Right renal cortex interstitium (tissue), 3 donors: ENCODE measurements at places on chromosomes 7 and 10. TPM values are rescaled to one million over a fixed set of nuclear protein-coding genes. Genes with fewer than 3 reads are reported as not detected.
A peak's percentile ranks its signal among the peaks of the same experiment; 100 is the strongest.

GRCh38 chr7:93574646-93575554 lies at the start of gene CALCR:
Gene CALCR, minus strand, starts transcription at chr7:93574724. Its CDS starts 87,743 bp downstream, at chr7:93486981.
- no peak for DNase-seq

GRCh38 chr10:5038733-5039132 lies 35.1 kb upstream of the AKR1C2 start:
- DNase-seq: no peak

- no peak for DNase-seq
Observed at GRCh38 chr10:6045314-6045848, 16.8 kb downstream of the IL2RA start.

DNA sequence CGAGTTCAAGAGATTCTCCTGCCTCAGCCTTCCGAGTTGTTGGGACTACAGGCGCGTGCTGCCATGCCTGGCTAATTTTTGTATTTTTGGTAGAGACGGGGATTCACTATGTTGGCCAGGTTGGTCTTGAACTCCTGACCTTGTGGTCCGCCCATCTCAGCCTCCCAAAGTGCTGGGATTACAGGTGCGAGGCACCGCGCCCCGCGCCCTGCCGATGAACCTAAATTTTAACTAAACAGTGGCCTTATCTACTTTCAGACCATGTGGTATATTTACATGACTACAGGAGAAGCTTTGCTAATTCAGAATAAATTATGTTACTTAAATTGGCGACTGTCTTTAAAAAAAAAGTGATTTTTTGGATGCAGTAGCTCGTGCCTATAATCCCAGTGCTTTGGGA lies 9.2 kb downstream of the SIRT1 start:
- no peak for DNase-seq

DNA sequence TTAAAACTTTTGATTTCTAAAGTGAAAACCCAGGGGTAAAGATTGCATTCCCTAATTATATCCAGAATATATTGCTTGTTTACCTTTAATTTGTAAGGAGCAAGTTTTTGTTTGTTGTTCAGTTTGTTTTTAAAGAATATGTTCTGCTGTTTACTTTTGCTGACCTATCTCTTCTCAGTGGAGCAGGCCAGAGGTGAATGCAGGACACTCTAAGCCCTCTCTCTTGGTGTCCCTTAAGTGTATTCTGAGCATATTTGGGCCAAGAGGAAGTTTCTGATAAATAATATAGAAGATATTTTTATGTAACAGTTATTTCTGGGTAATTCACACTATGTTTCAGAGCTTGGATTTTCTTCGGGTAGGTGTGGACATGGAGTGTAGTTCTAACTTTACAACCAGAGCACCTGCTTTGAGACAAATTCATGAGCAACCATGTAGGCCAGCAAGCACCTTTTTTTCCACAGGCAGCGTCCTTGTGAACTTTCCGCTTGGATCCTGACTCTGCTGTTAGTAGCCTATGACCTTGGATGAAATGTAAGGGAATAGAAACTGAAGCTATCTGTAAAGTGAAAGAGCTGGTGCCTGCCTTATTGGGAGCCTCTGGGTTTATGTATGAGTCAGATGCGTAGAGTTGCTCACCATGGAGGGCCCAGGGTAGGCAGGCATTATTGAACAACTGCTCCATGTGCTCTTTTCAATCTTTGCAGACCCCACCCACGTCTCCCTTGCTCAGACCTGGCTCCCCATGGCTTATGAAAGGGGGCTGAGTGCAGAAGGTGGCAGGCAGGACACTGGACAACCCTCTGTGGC lies 16.1 kb downstream of the OGDH start:
- no peak for DNase-seq

- no peak for DNase-seq
Observed at GRCh38 chr7:139762886-139763285, 14.9 kb downstream of the HIPK2 start.

GRCh38 chr10:108877095-108877561 lies 1046.2 kb downstream of the XPNPEP1 start:
- DNase-seq: no peak

- DNase-seq: no peak
Observed at GRCh38 chr10:271201-271600, 135.9 kb downstream of the ZMYND11 start.

DNA sequence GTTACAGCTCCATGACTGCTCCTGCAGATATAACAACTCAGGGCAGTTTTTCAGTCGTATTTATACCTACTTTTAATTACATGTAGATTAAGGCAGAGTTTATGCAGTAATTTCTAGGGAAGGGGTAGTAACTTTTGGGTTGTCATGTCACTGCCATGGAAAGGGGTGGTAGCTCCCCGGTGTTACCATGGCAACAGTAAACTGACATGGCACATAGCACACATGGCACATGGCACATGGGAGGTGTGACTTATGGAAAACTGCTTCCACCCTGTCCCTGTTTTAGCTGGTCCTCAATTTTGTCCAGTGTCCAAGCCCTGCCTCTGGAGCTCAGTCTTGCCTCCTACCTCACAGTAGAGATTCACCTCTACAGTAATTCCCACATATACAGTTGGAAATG lies 3.9 kb upstream of the TOMM7 start:
- DNase-seq: no peak

- no peak for DNase-seq
Observed at GRCh38 chr7:1050956-1051690, 6.8 kb downstream of the GPR146 start.

DNA sequence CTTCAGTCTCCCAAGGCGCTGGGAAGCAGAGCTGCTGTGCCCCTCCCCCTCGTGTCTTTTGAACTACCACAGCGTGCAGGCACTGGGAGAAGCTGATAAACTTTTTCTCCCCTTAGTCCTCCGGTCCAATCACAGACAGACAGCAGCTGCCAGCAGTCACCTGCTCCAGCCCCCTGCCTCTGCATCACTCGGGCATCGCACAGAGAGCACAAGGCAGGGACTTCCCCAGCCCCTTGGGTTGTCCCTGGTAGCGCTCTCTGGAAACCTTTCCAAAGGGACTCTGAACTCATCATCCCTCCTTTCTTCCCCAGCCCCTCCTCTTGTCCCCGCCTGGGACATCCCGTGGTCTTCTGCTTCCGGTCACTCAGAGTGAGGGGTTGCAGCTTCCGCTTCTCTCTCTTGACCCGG lies 1.4 kb upstream of the NEUROG3 start:
- DNase-seq: no peak

- DNase-seq: peak; percentile 3
Observed at GRCh38 chr7:150685219-150686029, at the start of gene GIMAP2. Gene GIMAP2, plus strand, starts transcription at chr7:150685706. Its CDS starts 1,354 bp downstream, at chr7:150687060.

DNA sequence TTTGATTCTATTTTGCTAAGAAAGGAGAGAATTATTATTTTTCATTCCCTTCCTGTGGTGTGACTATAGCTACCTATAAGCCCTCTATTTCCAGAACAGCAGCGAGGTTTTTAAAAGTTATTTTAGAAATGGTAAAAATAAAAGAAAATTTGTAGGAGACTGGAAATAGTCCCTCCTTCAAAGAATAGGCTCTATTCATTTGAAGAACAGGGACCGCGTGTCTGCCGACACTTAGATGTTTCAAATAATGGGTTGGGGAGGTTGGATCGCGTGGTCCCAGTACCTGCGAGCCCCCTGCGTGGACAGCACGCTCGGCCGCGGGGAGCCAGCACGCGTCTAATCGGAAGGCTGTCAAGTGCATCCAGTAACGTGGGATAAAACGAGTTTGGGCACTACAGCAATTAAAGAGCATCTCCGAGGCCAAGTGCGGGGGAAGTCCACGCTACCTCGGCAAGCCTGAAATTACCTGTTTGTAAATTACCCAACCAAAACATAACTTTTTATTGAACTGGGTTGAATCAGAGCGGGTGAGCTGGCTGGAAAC lies 1.0 kb downstream of the CACNA2D1 start:
- DNase-seq: no peak

DNA sequence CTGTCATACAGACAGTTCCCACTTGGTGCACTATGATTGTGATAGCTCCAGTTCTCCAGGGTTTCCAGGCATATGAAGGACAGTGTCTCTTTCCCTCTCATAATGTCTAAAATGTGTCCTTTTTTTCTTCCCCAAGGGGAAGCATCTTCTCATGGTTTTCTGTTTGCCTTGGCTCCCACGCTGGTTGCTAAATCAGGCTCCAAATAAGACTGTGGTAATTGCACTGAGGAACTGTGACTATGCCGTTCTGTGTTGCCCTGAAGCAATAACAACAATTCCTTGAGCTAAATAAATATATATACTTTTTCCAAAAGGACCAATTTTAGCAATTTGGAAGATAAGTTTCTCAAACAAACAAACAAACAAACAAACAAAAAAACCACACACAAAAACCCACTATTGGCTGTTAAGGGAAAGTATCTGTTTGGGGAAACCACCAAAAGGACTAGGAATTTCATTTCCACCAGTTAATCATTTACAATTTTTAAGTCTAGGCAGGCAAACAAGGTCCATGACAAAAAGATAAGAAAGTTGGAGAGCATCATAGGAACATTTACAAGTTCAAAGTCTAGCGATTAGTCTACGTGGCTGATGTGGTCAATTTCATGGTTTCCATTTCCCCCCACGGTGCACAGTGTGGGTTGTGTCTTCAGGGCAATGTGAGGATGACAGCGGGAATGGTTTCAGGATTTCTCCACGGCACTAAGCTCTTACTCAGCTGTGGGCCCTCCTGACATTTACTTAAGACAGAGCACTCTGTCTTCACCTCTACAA lies 62.4 kb downstream of the THNSL1 start:
- DNase-seq: no peak

GRCh38 chr10:60098677-60099601 lies 192.6 kb upstream of the CCDC6 start:
- no peak for DNase-seq

Gene ITPRID1
- not detected for polyA plus RNA-seq

Gene NPC1L1
- polyA plus RNA-seq: 2.5 TPM

Gene SEC24C
- 64.5 TPM for polyA plus RNA-seq

Gene TCAF2
- polyA plus RNA-seq: 3.0 TPM

Gene ZCCHC24
- 20.8 TPM for polyA plus RNA-seq

Gene COL13A1
- 21.5 TPM for polyA plus RNA-seq
